ENCODE measurements at places on chromosomes 3 and 15.

DNA sequence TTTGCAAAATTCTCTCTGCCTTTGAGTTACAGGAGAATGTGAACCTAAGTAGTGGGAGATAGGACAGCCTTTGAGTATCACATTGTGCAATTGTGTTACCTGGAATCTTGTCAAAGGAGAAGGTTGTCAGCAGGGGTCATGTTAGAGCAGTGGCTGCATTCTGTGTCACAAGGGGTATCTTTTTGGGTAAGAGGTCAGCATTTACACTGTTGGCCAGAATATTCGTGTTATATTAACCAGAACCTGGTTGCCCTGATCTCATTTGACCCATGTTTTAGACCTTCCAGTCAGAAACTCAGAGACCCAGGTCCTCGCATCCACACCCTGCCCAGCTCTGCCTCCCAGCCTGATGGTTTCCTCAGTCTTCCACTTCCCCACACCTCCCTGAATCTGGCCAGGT, 27.3 kb downstream of the HDC start:
- no peak for DNase-seq

DNA sequence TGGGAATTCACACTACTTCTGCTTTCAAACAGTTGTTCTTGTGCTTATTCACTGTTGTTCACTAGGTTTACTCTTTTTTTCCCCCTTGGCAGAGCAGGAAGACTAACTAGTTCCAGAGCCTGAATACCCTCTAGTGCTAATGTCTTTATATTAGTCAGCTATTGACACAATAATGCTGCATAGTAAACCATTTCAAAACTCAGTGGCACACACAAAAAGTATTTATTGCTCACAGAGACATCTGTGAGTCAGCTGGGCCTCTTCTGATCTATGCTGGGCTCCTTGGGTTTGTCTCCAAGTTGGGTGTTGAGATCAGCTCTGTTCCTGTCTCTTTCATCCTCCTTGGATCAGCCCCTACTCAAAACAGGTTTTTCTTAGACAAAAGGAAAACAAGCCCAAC, 51.1 kb downstream of the RSRC1 start:
- no peak for DNase-seq

DNA sequence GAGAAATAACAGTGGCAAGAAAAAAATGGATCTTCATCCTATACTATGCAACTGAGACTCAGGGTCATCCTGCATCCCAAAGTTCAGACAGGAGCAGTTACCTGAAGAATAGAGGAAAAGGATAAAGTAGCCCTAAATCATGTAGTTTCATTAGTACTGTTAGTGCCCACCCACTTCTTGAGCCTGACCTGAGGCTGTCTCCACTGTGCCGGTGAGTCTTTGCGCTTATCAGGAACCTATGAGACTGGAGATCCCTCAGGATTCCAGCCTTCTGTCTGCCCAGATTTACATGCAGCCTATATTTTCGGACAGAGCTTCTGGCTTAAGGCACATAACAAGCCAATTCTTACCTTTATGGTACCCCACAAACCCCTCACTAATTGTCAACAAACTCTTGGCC, 791.6 kb downstream of the ROBO1 start:
- DNase-seq: no peak

DNA sequence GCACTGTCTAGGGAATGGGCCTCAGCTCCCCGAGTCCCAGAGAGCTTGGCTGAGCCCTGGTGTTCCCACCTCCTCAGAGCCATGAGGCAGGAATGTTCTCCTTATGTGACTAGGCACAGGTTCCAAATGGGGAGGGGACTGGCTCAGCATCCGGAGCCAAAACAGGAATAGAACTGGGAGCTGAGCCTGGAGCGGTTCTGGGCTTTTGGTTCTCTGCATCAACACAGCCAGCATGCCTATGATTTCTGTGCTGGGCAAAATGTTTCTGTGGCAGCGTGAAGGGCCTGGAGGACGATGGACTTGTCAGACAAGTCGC, at the start of gene FAM131A:
TSS of gene FAM131A (plus strand) at position 202 of the 316 bp plus-strand sequence. CDS start at position 233, 31 bp downstream.
- DNase-seq: no peak

All from D341Med (cell line).